ENCODE measurements at places on chromosomes 2 and 18. TPM values are rescaled to one million over a fixed set of nuclear protein-coding genes. Genes with fewer than 3 reads are reported as not detected.
A peak's percentile ranks its signal among the peaks of the same experiment; 100 is the strongest.

CNNM3 gene
- 8.8 TPM for total RNA-seq

FSHR gene
- total RNA-seq, result 0.29 TPM

GRCh38 chr2:40592218-40592617, 140.3 kb upstream of the SLC8A1 start:
- no peak for DNase-seq

DNA sequence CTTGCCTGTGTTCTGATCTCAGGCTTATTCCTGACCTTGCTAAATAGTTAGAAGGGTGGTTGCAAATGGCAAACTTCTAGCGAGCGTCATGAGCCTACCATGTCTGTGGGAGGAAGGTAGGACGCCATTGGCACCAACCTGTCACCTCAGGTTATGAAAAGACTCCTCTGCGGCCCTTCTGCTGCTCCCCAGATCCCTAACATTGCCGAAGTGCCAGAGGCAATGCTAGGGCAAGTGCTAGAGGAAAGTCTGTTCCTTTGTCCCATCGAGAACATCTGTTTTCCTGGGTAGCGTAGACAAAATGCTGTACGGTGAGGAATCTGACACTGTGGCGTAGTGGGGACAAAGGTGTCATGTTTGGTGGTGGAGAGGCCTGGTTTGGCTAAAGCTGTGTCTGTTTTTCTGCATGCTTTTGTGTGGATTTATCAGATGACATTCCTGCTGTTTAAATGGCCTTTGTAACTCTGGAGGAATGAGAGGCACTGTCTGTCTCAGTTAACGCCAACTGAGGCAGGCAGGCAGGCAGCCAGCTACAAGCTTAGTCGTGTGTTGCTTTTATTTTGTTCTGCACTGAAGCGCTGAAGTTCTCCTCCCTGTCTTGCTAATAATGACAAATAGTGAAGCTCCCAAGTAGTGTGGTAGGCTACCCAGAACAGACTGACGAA, 94.1 kb downstream of the PRPF40A start:
- no peak for DNase-seq

- DNase-seq, result no peak
Observed at GRCh38 chr18:69490072-69490471, 89.4 kb downstream of the DOK6 start.

GRCh38 chr2:188766471-188766856, 207.7 kb upstream of the COL3A1 start:
- no peak for DNase-seq

DNA sequence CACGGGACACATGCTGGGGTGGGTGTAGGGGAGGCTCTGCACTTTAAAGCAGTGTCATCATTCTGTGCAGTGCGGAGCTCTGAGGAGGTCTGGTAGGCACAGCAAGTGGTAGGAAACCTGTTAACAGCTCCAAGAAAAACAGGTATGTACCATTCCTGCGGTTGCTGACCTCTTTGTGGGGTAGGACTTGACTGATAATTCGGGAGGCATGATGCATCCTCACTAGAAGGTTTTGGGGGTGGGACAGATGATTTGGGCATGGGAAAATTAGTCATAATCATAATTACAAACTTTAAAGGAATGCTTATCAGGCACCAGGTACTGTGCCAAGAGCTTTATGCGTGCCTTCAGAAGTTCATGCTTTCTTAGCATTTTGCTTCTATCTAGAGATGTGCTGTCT, 9.7 kb downstream of the DOK1 start:
- peak; percentile 74 for DNase-seq

GRCh38 chr18:33745151-33745795, 167.3 kb downstream of the ASXL3 start:
- peak; percentile 51 for DNase-seq

- DNase-seq, result no peak
Observed at GRCh38 chr2:105732101-105732500, 12.6 kb upstream of the NCK2 start.

- DNase-seq, result peak; percentile 41
Observed at GRCh38 chr2:169664600-169664977, 29.6 kb downstream of the CFAP210 start.

DNA sequence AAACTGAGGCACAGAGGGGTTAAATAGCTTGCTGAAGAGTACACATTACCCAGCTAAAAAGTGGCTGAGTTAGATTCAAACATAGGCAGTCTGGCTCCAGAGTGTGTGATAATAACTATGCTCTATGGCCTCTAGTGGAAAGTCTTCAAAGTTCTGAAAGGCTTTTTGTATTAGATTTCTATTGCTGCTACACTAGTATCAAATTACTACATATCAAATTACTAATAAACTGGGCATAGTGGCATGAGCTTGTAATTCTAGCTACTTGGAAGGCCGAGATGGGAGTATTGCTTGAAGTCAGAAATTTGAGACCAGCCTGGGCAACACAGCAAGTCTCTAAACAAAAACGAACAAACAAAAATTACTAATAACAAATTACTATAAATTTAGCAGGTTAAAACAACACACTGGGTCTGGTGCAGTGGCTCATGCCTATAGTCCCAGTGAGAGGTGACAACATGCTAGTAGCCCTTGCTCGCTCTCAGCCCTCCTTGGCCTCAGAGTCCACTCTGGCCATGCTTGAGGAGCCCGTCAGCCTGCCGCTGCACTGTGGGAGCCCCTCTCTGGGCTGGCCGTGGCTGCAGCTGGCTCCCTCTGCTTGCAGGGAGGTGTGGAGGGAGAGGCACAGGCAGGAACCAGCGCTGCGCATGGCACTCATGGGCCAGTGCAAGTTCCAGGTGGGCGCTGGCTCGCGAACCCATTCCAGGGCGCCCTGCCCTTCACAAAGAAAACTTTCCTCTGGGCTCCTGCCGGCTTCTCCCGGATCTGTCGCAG, 38.2 kb upstream of the TWSG1 start:
- no peak for DNase-seq

All from osteoblast (primary cell).